ENCODE measurements at places on chromosomes 7 and 10.

DNA sequence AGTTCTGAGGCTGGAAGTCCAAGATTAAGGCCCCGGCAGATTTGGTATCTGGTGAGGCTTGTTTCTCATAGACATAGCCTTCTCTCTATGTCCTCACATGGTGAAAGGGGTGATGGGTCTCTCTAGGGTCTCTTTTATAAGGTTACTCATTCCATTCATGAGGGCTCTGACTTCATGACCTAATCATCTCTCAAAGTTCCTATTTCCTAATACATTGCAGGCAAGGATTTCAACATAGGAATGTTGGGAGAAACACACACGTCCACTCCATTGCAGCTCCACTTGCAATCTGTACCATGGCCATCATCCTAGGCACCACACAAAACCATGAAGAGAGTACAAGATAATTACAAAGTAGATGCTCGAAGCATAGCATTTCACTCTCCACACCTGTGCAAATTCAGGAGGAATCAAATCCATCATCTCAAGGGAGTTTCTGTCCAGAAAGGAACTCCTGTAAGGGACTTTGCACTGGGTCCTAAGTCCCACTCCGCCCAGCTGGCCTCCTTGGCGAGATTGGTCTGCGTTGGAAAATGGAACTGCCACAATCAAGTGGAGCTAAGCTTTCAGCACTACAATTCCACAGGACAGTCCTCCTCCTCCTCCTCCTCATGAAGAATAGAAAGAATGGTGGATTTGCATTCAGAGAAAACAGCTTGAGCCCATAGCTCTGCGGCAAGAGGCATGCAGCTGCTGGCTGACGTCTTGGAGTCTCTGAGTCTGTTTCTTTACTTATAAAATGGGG lies 8.8 kb downstream of the DDC start:
- DNase-seq = peak; percentile 69

DNA sequence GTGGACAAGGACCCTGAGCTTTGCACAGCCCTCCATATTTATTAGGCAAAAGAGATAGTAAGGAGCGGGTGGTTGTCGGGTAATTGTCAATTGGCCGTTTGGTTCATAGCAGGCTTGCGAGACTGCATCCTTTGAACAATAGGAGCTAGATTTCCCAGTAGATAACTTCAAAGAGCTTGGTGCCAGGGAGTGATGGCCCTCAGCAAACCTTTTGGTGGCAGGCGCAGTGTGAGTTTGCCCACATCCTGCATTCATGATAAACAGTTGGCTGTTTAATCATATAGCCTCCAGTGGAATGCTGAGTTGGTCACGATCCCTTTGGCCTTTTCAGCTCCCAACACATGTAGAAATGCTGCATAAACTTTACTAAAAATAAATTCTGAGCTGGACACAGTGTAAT lies 156.9 kb downstream of the AKR1D1 start:
- DNase-seq = no peak

DNA sequence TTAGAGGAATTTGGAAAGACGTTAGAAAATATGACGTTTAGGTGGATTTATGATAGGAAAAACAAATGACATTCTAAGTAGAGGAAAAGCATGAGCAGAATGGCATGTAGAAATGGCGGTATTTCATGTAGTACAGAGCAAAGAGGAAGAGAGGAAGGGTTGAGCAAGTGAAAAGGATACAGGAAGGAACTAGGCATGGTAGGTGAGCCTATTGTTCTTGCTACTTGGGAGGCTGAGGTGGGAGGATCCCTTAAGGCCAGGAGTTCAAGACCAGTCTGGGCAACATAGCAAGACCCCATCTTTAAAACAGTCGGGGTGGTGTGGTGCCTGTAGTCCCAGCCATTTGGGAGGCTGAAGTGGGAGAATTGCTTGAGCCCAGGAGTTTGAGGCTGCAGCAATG lies 1.2 kb downstream of the GTPBP10 start:
- no peak for DNase-seq

GRCh38 chr7:47358944-47359588 lies 222.8 kb downstream of the TNS3 start:
- no peak for DNase-seq

GRCh38 chr10:63164166-63164623 lies 31.1 kb downstream of the NRBF2 start:
- peak; percentile 62 for DNase-seq

GRCh38 chr7:84674236-84674913 lies 479.8 kb upstream of the SEMA3A start:
- no peak for DNase-seq

DNA sequence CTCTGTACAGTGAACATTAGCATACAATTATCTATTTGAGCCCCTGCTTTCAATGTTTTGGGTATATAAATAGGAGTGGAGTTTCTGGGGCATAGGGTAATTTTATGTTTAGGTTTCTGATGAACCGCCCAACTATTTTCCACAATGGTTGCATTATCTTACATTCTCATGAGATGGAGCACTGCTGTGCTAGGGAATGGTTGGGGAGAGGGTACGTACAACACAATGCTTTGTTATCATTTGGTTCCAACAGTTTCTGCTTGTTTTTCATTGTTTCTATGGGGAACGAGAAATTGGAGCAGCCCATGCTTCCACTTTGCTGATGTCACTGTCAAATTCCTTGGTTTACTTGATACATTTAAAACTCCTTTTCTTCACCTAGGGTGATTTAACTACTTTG lies 1115.3 kb downstream of the REEP3 start:
- DNase-seq = no peak

DNA sequence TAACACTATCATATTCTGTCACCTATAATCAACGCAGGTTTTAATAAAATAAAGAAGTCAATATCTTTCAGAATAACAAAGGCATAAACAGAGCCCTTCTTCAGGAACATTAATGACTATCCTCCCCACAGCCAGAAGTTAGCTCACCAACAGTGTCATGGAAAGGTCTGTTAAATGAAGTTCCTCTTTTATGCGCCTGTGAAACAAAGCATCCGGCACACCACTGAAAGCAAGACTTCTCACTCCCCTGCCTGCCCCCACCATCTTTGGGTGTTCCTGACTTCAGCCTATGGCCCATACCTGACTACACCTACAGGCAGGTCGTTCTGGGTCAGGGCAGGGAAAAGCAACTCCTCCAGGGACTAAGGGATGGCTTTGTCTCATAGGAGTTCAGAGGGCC lies 205.4 kb downstream of the FANK1 start:
- DNase-seq = no peak

DNA sequence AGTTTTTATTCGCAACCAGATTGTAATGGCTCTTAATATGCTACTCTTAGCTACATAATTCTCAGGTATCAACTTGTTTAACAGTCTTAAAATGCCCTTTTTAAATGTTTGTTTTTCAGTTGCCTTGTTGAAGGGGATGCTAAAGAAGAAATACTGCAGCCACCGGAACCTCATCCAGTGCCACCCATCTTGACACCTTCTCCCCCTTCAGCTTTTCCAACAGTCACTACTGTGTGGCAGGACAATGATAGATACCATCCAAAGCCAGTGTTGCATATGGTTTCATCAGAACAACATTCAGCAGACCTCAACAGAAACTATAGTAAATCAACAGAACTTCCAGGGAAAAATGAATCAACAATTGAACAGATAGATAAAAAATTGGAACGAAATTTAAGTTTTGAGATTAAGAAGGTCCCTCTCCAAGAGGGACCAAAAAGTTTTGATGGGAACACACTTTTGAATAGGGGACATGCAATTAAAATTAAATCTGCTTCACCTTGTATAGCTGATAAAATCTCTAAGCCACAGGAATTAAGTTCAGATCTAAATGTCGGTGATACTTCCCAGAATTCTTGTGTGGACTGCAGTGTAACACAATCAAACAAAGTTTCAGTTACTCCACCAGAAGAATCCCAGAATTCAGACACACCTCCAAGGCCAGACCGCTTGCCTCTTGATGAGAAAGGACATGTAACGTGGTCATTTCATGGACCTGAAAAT lies 69.5 kb upstream of the RSBN1L start:
- DNase-seq = no peak

DNA sequence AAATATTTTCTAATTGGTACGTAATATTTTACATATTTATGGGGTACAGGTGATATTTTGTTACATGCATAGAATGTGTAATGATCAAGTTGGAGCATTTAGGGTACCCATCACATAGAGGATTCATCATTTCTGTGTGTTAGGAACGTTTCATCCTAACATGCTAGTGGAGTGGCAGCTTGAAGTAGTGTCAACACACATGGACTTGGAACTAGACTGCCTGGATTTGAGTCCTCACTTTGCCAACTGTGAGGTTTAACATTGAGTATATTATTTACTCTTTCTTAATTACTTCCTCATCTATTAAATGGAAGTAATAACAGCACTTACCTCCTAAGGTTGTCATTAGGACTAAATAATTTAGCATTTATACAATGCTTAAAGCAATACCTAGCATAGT lies 241.9 kb downstream of the PLXDC2 start:
- no peak for DNase-seq

- DNase-seq = no peak
Observed at GRCh38 chr10:131730771-131731497, 169.9 kb upstream of the PPP2R2D start.

DNA sequence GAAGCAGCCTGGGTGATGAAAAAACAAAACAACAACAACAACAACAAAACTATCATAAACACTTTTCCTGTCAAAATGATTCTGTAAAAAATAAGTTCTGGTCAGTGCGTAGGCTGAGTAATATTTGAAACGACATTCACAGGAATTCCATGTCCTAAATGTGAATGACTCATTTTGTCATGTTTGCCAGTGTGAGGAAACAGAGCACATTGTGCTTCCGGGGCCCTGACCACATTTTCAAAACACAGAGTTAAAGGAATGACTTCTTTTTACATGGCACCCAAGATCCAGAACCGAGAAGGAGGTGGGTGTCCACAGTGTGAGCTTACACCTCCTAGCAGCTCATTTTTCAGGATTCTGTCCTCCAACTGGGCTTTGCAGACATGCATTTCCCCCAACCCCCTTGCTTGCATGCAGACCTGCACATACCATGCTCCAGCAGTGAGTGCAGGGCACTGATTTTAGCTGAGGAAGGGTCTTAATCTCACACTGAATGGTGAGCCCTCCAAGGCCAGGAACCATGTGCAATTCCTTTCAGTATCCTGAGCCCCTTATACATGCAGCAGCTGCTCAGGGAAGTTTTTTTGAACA lies 3.0 kb downstream of the CLRN3 start:
- DNase-seq = no peak

GRCh38 chr7:140923358-140924006 lies 1.2 kb downstream of the BRAF start:
- DNase-seq = peak; percentile 33

Data from cardiac muscle cell (in vitro differentiated cells and primary cell).